Brain pericyte (primary cell): ENCODE measurements at places on chromosomes 1 and 21.
A peak's percentile ranks its signal among the peaks of the same experiment; 100 is the strongest.

GRCh38 chr21:44051462-44051941, 39.4 kb downstream of the TRAPPC10 start:
- peak; percentile 91 for DNase-seq

DNA sequence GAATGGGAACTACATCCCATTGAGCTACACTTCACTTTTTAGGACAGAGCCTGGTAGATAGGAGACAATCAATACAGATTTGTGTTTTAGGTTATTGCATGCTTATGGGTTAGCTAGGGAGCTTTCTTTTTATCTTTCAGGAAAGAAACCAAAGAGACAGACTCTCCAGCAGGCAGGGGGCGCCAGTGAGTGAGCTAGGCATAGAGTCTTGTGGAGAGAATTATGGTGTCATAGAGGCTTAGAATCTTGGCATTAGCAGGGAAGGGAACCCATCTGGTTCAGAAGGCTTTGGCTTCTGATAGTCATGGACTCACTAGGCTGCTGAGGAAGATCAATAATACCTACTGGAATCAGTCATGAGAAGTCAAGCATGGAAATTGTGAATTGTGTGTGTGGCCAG, at the start of gene SMCP:
TSS of gene SMCP (plus strand) at position 281 of the 400 bp plus-strand sequence. CDS start 6,101 bp downstream, outside the sequence.
- DNase-seq: no peak

DNA sequence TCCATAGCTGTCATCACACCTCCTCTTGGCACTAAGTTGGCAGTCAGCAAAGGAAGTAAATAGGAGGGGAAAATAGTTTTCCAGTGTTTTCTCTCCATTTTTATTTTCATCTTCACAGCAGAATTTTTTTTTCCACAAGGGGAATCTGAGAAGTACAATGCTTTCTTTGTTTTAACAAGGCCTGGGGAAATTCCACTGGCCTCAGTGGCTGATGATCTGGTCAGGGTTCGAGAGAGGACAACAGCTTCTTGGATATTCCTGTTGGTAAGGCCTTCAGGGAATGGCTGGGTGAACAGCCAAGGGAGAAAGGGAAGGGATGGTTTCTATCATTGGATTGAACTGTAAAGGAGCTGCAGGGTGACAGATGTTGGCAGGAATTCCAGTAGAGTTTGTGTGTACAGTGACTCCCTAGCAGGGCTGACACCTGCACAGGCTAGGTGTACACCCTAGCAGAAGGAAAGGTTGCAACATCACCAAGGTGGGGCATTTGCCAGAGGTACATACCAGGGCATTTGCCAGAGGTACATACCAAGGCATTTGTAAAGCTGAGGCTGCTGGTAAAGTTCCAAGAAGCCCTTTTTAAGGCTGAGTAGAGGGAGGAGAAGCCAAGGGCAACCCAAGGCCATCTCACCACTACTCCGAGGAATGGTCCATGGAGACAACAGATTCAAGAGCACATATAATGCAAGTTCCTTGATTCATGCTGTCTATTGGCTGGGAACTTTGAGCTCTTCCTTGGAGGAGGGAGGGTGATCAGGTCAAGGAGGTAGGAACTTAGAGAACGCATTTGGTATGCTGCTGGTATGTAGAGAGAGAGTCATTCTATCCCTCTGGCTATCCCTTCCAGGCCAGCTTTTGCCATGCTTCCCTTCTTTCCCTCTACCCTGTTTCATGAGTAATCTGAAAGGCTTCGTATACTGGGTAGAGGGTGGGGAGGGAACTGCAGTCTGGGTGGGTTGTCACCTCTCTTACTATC, 3.1 kb downstream of the GJA5 start:
- DNase-seq: no peak

GRCh38 chr1:170290991-170291390, 145.2 kb downstream of the NTMT2 start:
- no peak for DNase-seq

DNA sequence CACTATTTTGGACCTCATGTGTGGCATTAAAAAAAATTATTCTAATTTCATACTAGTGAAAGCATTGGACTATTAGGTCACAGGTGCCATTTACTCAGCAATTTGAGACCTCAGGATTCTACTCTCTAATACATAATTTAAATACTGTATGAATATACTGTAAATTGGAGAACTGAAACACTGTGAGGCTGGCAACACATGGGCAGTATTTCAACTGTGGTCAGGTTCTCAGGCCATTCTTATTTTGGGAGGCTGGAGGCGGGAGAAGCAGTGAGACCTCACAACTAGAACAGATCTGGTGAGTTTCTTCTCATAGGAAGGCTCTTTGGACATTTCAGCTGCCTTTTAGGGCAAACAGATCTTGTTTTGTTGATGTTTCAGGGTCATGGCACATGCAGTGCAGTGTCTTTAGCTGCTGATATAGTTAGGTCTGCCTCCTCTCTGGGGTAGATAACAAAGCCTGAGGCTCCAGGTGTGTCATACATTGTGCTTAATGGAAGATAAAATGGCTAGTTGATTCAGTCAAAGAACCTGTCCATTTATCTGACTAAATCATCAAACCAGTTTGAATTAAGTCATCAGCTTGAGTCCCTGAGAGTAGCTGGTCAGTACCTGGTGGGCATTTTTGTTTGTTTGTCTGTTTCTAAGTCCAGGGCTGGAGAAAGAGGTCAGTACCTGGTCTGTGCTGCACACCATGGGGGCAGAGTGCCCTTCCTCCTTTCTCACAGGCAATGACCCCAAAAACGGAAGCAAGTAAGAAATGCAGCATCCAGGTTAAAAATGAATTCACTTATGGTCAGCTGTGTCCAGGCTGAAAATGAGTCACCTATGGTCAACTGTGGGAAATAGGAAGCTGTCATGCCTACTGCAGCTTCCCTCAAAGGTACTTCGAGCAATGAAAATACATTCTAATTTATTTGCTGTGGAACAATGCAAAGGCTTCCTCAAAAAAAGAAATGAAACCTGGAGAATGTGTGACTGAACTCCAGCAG, 216.2 kb downstream of the SDCCAG8 start:
- no peak for DNase-seq

DNA sequence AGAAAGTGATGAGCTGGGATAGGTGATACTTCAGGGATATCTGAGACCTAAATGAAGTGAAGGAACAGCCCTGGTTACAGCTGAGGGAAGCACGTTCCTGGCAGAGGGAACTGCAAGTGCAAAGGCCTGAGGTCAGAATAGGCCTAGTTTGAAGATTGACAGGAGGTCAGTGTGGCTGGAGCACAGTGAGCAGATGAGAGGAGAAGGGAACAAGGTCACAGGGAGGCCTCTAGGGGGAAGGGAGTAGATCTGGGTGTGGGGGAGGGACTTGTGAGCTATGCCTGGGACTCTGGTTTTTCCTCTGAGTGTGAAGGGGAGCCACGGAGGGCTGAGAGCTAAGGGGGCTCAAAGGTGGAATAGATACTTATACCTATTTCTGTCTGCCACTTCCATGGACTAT, 736.4 kb downstream of the MATN1 start:
- DNase-seq: no peak

- DNase-seq: no peak
These were observed 19.4 kb downstream of the GADD45A start for GRCh38 chr1:67704351-67704750.

DNA sequence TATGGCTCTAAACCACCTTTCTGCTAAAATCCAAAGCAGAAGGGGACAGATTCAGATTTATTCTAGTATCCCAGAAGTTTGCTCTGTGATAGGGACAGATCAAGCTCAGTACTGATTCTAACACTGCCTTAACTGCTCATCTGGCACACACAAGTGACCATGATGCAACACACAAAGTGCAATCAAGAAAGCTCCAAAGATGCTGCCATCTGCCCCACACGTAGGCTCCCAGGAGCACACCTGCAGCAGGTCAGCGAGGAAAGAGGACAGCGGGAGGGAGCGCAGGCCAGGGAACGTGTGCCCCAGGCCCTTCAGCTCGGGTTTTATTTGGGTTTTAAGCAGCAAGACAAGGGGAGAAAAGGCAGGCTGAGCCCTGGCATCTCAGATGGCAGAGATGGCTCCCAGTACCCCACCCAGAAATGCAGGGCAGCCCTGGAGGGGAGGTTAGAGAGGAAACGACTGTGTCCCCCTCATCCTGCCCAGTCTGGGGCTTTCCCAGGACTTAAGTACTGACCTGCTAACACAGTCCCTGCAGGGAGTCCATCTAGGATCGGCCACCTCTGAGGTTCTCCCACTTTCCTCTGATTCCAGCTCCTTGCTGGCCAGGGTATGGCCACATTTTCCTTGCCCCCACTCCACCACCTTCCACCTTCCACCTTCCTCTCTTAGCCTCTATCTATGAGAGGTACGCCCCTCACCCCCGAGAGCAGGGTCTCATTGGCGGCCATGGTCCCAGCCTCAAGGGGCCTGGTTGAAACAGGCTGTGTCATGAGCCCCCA, 1.2 kb downstream of the TRIM11 start:
- no peak for DNase-seq

DNA sequence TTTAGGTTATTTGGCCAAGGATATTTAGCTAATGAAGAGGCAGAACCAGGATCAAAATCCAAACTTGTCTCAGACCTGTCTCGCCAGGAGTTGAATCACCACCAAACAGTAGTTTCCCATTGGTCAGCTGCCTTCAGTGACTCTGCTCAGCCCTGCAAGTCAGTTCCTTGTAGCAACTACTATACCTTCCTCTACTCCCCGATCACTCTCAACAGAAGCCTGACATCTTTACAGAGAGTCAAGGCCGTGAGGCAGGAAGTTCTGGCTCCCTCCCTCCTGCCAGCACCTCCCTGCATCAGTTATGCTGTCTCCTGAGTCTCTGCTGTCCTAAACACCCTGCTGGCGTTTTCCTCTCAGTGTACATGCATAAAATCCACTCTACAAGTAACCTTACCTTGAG, 13.2 kb downstream of the PSMD4 start:
- DNase-seq: no peak

DNA sequence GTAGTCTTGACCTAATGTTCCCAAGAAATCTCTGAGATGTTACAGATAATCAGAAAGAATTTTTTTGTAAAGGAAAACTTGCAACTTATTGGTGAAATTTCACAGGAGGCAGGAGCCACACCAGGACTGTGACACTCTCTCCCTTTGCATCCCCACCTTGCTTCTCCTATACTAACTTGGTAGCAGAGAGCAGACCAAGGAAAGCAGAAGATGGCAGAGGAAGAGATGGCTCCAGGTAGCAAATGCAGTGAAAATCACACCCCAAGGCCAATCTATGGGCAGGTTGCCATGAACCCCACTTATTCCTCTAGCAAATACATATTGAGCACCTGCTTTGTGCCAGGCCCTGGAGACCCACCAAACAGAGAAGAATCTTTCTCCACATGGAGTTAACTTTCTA, 303.4 kb upstream of the C1orf174 start:
- DNase-seq: no peak

- no peak for DNase-seq
These were observed 19.0 kb upstream of the PRSS38 start for GRCh38 chr1:227796359-227796915.

- DNase-seq: peak; percentile 27
These were observed 37.8 kb downstream of the FRRS1 start for GRCh38 chr1:99728494-99729235.

GRCh38 chr1:55826381-55827080, 611.4 kb upstream of the USP24 start:
- DNase-seq: no peak

DNA sequence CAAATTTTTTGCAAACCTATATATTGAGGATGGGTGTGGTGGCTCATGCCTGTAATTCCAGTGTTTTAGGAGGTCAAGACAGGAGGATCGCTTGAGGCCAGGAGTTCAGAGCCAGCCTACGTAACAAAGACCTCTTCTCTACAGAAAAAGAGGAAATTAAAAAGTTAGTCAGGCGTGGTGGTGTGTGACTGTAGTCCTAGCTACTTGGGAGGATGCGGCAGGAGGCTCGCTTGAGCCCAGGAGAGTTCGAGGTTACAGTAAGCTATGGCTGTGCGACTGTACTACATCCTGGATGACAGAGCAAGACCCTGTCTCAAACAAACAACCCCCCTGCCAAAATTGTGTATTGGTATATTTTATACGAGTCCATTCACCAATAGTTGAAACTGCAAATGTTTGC, 589.7 kb downstream of the DPYD start:
- DNase-seq: no peak

- no peak for DNase-seq
These were observed 92.3 kb downstream of the BEND5 start for GRCh38 chr1:48684381-48684780.

GRCh38 chr1:161193561-161194235, 5.2 kb downstream of the ADAMTS4 start:
- DNase-seq: no peak

GRCh38 chr21:46435786-46436227, 22.9 kb upstream of the DIP2A start:
- no peak for DNase-seq

GRCh38 chr1:19458815-19459417, 26.4 kb downstream of the CAPZB start:
- no peak for DNase-seq

GRCh38 chr1:59560807-59561450, 253.8 kb upstream of the HOOK1 start:
- no peak for DNase-seq

- no peak for DNase-seq
These were observed 331.3 kb upstream of the SNX7 start for GRCh38 chr1:98330224-98330623.

GRCh38 chr1:239426821-239427475, 40.6 kb downstream of the CHRM3 start:
- DNase-seq: no peak

DNA sequence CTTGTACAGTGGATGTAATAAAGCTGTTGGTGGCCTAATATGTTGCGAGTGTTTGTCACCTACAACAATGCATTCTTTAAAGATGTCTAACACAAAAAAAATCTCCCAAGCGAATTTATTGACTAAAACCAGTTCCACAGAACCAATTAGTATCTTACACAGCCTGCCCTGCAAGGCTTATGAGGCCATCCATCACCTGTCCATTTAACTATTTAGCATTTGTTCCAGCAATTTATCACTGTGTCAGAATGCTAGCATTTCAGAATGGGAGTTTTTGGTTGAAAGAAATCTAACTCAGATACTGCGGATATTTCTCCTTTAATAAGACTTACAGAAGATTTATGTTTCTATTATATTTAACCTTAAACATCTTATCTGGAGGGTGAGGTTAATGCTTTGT, 831.1 kb upstream of the PRMT6 start:
- no peak for DNase-seq

- DNase-seq: no peak
These were observed 11.8 kb downstream of the DPH5 start for GRCh38 chr1:101013776-101014175.

DNA sequence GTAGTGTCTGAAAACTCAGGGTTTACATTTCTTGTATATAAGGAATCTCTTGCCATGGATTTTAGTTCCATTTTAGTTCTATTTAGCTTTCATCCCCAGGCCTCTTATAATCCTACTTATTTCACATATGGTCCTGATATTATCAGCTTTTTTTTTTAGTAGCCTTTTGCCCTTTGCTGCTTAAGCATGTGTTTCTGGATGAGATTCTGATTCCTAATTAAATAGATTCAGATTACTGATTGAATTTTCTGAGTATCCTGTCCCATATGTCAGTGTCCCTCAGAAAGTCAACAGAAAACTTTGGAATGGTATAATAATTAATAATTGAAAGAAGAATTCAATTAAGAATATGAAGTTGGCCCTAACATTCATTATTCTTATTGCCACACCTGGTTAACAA, 134.7 kb upstream of the HOOK1 start:
- no peak for DNase-seq

GRCh38 chr1:5507340-5507739, 484.9 kb downstream of the NPHP4 start:
- no peak for DNase-seq
